CD4-positive, alpha-beta T cell treated with Interleukin-10 for 1 hour (primary cell): ENCODE measurements at places on chromosomes 16 and 17.

GRCh38 chr17:79792984-79793923 lies 3.6 kb downstream of the CBX8 start:
- DNase-seq, result no peak

DNA sequence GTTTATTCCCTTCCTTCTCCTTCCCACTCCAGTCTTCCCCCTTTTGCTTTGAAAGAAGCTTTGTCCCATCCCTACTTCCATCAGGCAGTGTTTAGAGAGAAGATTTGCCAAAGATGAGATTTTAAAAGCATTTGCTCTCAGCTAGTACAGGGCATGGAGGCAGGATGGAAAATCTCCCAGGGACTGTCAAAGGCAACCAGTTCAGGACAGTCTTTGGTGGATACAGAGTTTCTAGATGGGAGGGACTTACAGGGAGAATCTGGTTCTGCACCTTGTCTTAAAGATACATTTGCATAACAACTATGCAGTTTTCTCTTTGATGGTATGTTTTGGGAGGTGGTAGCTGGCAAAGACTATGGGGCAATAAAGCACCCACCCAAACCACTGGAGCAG lies 26.2 kb downstream of the CHD9 start:
- DNase-seq, result no peak

DNA sequence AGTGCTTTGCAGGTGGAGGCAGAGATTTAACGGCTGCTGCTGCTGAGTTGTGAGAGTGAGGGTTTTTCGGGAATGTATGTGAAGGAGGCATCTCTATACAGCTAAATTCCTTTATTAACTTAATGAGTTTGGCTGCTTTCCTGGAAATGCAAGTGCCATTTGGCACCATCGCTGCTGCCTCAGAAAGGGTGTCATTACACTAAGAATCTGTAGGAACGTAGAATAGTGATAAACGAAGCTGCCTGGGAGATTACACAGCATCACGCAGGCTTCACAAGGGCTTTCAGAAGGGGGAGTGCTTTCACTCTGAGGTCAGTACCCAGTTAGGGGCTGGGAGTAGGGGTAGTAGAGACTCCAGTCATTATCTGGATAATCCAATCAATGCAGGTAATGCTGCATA lies 14.1 kb upstream of the NLRP1 start:
- no peak for DNase-seq

DNA sequence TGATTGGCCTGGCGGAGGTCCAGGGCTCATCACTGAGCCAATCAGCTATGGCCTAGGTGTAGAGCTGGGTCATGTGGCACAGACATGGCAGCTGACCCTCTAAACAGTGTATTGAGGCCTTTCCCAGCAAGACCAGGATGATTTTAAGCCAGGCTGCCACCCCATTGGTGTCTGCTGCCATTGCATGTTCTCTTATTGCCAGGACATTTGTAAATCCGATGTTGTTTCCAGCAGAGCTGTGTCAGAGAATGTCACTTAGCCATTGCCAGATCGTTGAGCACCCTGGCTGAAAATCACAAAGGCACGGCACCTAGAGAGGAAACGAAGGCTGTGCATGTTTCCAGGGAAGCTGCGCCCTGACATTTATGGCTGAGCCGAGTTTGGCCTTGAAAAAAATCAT lies 33.4 kb downstream of the RBFOX1 start:
- DNase-seq, result no peak

GRCh38 chr17:47952171-47953021 lies 5.3 kb downstream of the PRR15L start:
- no peak for DNase-seq

DNA sequence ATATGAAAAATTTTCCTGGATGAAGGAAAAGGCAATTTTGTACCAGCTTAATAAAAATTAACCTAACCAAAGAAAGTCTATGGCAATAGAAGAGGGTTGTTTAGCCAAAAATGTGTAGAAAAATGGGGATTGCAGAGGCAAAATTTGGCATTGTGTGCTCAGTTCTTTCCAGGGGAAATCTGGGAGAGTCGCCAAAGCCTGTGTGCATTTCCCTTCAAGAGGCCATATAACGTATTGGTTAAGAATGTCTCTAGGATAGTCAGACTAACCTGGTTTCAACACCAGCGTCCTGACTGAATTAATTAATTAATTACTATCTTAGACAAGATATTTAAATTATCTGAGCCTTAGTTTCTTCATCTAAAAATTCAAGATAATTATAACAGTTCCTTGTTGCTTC lies 44.8 kb upstream of the HLF start:
- no peak for DNase-seq

DNA sequence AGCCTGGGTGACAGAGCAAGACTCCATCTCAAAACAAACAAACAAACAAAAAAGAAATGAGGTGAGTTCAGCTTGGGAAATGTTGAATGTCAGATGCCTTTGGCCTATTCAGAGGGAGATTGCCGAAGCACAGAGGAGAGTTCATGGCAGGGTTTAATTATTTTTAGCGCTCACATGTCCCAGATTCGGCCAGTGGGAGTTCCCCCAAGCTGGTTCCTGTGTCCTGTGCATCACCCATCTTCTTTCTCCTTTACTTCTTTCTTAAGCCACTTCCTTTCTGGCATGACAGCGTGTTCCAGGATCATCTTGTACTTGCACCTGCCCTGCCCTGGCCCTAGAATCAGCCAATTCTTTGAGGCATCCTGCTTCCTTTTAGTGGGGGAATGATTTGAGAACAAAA lies 9.2 kb downstream of the MPV17L start:
- no peak for DNase-seq

GRCh38 chr17:79852748-79853147 lies 13.5 kb upstream of the CBX4 start:
- peak; percentile 13 for DNase-seq

DNA sequence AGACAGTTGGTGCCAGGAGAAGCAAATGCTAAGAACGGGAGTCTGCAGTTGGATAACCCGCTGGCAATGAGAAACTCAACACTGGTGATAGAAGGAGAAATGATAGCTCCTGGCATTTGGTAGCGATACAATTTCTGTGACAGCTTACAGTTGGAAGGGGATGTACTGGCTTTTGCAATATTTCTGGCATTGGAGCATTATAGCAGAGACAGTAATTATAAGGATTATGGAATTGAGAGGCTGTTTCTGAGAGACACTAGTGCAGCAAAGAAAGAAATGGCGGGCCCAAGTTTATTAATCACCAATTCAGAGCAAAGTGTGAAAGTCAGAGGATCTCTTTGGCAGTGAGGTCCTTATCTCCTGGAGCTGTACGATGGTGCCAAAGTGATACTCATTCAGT lies 16.1 kb upstream of the SDK2 start:
- no peak for DNase-seq

DNA sequence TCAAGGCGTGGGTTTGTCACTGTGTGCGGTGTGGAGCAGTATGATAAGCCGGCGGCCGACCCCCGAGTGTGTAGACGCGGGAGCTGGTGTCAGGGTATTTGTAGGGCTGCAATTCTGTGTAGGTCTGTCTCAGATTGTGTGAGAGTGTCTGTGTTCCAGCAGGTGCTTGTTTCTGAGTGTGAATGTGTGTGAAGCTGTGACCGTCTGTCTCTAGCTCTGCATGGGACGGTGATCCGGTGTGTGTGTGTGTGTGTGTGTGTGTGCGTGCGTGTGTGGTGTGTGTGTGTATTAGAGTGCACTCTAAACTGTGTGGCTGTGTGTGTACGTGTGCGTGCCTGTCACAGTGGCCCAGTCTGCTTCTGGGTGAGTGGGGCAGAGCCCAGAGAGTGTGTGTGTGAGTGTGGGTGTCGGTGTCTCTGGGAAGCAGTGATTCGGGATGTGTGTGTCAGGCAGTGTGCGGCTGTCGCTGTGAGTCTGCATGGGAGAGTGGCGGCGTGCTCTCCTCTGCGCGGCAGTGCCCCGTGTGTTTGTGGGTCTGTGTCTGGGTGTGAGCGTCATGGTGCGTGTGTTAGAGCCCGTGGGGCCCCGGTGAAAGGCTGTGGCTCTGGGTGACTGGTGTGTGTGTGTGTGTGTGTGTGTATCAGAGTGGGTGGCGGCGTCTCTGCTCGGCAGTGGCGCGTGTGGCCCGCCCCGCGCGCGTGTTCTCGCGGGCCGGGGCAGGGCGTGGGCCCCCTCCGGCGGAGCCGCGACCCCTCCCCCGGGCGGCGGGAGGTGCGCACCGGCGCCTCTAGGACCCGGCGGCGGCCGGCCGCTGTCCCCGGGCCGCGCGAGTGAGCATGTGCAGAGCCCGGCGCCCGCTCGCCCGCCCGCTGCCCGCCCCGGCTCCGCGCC lies at the start of gene WSCD1:
Gene WSCD1 (plus strand): TSS at position 841 of the 891 bp plus-strand sequence. CDS start 10,280 bp downstream, outside the sequence.
- no peak for DNase-seq

- no peak for DNase-seq
Observed at GRCh38 chr17:45146166-45146565, 2.1 kb upstream of the HEXIM1 start.

DNA sequence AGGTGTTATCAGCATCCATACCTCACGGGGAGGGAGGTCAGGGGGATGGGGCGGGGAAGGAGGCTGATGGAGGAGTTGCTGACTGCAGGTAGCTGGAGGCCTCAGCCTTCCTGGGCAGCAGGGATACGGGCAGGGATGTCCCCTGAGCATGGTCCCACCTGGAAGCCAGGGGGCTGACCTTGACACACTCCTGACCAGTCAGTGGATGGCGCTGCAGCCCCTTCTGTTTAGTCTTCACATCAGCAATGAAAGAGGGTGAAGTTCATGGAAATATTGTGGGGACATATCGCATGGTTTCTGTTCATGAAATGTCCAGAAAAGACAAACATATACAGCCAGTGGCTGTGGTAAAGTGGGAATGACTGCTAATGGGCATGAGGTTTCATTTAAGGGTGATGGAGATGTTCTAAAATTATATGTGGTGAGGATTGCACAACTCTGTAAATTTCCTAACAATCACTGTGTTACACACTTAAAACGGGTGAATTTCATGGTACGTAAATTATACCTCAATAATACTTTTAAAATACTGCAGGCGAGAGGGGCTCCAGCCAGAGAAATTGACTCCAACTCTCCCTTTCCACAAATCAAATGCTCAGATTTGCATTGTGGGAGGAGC lies 489.6 kb downstream of the CDH13 start:
- no peak for DNase-seq
